ENCODE measurements at places on chromosomes 3 and 15. TPM values are rescaled to one million over a fixed set of nuclear protein-coding genes. Genes with fewer than 3 reads are reported as not detected.
A peak's percentile ranks its signal among the peaks of the same experiment; 100 is the strongest.

GRCh38 chr15:81174792-81175327, 21.8 kb upstream of the IL16 start:
- H3K4me3 ChIP-seq, result no peak overlapping the region
- no peak for DNase-seq
- no peak overlapping the region for H3K27ac ChIP-seq
- no peaks in the 10 kb centered on the region for H3K36me3 ChIP-seq
- peaks cover 4% of the 10 kb centered on the region for H3K27me3 ChIP-seq
- H3K4me1 ChIP-seq, result no peaks in the 10 kb centered on the region

The SLTM gene
- 103 TPM for total RNA-seq

DNA sequence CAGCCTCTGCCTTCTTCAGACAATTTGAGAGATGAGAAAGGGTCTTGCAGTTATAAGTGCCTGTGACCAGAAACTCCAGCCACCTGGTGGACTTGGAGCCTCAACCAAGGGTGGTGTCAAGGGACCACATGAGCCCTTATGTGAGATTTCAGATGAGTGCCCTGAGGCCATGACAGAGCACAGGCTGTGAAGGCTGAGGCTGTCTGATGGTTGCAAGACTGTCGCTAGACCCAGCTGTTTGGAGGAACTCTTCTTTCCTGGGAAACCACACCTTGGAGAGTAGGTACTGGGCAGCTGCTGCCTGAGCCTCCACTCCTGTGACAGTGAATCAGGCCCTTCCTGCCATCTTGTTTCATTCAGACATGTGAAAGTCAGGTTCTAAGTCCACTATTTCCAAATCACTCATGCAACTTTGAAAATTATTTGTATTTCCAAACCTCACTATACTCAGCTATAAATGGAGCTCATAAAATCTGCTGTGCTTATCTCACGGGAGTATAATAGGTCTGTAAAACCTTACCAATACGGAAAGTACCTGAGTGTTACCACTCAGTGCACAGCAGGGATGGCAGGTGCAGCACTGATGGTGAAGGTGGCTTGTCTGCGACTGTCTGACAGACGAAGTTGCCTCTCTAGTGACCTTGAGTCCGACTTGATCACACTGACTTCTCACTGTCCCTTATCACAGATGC, 99.4 kb downstream of the RPL39L start:
- no peak for DNase-seq
- no peaks in the 10 kb centered on the region for H3K27me3 ChIP-seq
- H3K4me3 ChIP-seq, result no peak overlapping the region
- H3K36me3 ChIP-seq, result no peaks in the 10 kb centered on the region
- peaks cover 14% of the 10 kb centered on the region for H3K4me1 ChIP-seq
- H3K27ac ChIP-seq, result no peak overlapping the region

DNA sequence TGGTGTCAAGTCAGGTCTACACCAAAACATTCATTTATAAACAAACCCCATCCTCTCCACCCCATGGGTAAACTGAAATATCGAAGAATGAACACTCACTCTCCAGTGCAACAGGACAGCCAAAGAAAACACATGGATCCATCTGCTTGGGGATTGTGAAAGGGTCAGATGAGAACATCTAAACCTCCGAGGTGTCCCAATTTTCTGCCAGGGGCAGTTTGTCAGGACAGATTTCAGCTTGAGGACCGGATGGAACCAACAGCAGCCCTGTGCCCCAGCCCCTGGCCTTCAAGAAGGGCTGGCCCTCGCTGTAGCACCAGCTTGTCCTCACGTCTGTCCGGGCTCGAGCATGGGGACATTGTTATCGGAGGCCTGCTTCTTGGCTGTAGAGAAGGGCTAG, 45.5 kb downstream of the PCSK6 start:
- H3K36me3 ChIP-seq, result no peaks in the 10 kb centered on the region
- H3K4me1 ChIP-seq, result peaks cover 22% of the 10 kb centered on the region
- no peak for DNase-seq
- H3K27ac ChIP-seq, result no peak overlapping the region
- H3K27me3 ChIP-seq, result peaks cover 24% of the 10 kb centered on the region

DNA sequence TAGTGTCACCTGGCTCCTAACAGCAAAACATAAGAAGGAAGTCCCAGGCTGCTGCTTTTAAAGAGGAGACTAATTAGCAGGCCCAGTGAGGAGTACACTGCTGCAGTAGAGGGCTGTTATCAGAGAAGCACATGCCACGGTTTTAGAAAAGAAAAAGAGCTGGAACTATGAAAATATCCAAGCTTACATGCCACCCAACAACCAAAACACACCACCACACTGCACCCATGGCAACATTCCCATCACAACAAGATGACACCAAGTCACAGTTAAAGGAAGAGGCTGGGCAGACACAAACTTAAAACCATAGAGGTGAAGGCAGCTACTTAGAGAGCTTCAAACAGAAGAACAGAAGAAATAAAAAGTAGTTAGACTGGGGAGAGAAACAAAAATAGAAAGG, 37.0 kb downstream of the NPTN start:
- H3K27ac ChIP-seq, result no peak overlapping the region
- H3K4me1 ChIP-seq, result peaks cover 23% of the 10 kb centered on the region
- DNase-seq, result no peak
- H3K4me3 ChIP-seq, result no peak overlapping the region

The CD200R1 gene
- total RNA-seq, result not detected

DNA sequence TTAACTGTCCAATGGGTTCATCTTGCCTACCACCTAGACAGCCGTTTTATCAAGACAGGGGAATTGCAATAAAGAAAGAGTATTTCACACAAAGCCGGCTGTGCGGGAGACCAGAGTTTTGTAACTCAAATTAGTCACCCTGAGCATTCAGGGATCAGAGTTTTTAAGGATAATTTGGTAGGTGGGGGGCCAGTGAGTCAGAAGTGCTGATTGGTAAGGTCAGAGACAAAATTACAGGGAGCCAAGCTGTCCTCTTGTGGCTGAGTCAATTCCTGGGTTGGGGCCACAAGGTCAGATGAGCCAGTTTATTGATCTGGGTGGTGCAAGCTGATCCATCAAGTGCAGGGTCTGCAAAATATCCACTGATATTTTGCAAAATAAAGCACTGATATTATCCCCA, 29.9 kb upstream of the GPD1L start:
- H3K36me3 ChIP-seq, result no peaks in the 10 kb centered on the region
- DNase-seq, result peak; percentile 63
- H3K4me3 ChIP-seq, result no peak overlapping the region
- H3K27me3 ChIP-seq, result no peaks in the 10 kb centered on the region

The ADAMTS9 gene
- not detected for total RNA-seq

The LSAMP gene
- total RNA-seq, result not detected

The MEIS2 gene
- total RNA-seq, result 10.0 TPM

DNA sequence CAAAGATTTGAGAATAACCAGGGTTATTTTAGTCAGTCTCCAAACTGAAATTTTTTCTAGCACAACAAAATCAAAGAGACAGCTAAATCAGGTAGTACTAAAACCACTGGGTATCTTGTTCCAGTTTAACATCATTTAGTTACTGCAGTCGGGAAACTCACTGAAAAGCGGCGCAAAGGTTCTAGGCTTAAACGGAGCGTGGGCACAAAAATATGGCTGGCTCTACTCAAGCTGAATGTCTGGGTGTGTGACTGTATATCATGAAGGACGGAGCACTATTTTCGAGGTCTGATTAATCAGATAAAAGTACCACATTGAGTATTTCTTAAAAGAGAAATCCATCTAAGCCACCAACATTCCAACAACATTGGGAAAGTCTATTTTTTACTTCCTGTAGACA, 152.1 kb downstream of the TBL1XR1 start:
- H3K27me3 ChIP-seq, result no peaks in the 10 kb centered on the region
- H3K4me3 ChIP-seq, result no peak overlapping the region
- DNase-seq, result no peak
- no peak overlapping the region for H3K27ac ChIP-seq
- H3K4me1 ChIP-seq, result peaks cover 3% of the 10 kb centered on the region
- peaks cover 60% of the 10 kb centered on the region for H3K36me3 ChIP-seq

Measured in PC-3 (cell line).